ENCODE measurements at places on chromosomes 3 and 15.

DNA sequence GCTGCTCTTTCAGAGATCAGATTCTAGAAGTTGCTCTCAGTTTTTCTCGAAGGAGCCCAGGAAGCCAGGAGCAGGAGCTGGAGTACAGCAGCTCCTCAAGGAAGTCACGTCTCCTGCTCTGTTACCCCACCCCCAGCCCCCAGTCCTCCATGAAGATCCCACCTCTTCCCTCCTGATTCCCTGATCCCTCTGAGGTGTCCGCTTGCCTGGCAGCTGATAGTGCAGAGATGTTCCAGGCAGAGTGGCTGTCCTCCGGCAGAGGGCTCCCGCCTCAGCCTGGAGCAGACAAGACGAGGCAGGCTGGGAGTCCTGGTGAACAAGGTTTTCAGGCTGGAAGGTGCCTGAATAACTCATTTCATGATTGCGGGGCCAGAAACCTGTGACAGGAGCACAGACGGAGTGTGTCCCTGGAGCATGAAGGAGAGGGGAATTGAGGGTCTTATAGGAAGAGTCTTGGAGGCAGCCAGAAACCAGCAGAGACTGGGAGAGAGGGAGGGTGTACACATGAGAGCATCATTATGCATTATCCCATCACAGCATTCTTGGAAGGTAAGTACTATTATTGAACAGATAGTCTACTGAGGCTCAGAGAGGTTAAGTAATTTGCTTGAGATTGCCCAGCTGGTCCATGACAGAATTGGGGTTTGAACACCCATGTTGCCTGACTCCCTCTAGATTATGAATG lies 1.2 kb downstream of the HRH1 start:
- peak; percentile 76 for DNase-seq

DNA sequence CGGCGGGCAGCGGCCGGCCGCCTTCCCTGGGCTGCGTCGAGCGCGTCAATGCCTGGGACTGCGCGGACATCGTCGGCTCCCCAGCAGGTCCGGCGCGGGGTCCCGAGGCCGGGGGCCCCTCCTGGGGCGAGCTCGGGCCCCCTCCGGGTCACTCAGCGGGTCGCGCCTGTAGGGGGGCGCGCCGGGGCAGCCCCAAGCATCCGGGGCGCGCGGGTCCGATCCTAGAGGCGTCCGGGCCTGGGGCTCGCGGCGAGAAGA lies 725 bp downstream of the TLE3 start:
- DNase-seq: no peak

- DNase-seq: no peak
These were observed 235.5 kb downstream of the UBE2E2 start for GRCh38 chr3:23438657-23439056.

- DNase-seq: no peak
These were observed 279.7 kb downstream of the XXYLT1 start for GRCh38 chr3:194991338-194991654.

DNA sequence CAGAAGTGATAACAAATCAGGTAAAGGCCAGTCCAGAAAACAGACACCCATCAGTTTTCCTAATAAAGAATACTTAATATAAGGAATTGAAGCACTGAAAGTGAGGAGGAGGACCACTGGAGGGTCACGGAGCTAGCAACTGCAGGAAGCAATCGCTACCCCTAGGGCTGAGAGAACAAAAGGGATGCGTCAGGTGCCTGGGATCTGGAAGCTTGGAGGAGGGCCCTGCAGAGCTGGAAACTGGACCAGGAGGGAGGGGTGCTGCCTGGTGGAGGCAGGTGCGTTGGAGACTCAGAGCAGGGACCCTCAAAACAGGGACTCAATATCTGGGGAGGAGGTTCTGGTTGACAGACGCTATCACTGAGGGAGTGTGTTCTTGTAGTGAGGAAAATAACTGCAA lies 308.1 kb upstream of the RASGRP1 start:
- DNase-seq: no peak

- DNase-seq: no peak
These were observed 165.8 kb upstream of the SLC24A5 start for GRCh38 chr15:47955021-47955420.

GRCh38 chr3:151008699-151009098 lies 36.2 kb upstream of the CLRN1 start:
- no peak for DNase-seq

DNA sequence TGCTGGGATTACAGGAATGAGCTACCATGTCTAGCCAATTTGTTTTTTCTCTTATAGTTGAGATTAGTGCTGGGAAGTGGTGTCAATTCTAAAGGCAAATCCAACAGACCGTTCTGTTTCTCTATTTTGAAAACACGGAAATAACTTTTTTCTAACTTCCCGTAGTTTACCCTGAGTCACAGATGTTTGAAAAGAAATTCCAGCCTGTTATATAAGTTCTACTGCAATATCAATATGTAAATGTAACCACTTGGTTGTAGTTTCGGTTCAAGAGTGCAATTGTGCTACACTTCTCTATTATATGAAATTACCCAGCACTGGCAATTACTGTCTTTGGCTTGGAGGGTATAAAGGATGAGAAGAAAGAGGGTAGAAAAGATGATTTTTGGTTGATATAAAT lies 22.3 kb upstream of the GNB4 start:
- no peak for DNase-seq

GRCh38 chr15:91517491-91518200 lies 335.9 kb upstream of the SLCO3A1 start:
- DNase-seq: no peak

GRCh38 chr3:65864357-65864904 lies 174.3 kb downstream of the MAGI1 start:
- DNase-seq: no peak
